Diencephalon (tissue), 1 donor: ENCODE measurements at places on chromosomes 3 and 15. TPM values are rescaled to one million over a fixed set of nuclear protein-coding genes. Genes with fewer than 3 reads are reported as not detected.

The SLC22A13 gene
- total RNA-seq, result 0.69 TPM

The SCAANT1 gene
- total RNA-seq, result not detected

The NTRK3 gene
- total RNA-seq, result 65.7 TPM

The GPR149 gene
- 22.1 TPM for total RNA-seq

The WDR6 gene
- 116 TPM for total RNA-seq

The PRR20G gene
- total RNA-seq, result not detected

The GHSR gene
- 0.69 TPM for total RNA-seq

The RPL29 gene
- 715 TPM for total RNA-seq

The SERP1 gene
- total RNA-seq, result 84.4 TPM

The KLF15 gene
- 6.7 TPM for total RNA-seq

The CATSPER2 gene
- total RNA-seq, result 5.5 TPM
